ENCODE measurements at places on chromosomes 5 and 9.
A peak's percentile ranks its signal among the peaks of the same experiment; 100 is the strongest.

GRCh38 chr5:76312783-76313182 is 90.3 kb upstream of the IQGAP2 start:
- DNase-seq: no peak

GRCh38 chr9:372128-372527 is 157.5 kb downstream of the DOCK8 start:
- no peak for DNase-seq

DNA sequence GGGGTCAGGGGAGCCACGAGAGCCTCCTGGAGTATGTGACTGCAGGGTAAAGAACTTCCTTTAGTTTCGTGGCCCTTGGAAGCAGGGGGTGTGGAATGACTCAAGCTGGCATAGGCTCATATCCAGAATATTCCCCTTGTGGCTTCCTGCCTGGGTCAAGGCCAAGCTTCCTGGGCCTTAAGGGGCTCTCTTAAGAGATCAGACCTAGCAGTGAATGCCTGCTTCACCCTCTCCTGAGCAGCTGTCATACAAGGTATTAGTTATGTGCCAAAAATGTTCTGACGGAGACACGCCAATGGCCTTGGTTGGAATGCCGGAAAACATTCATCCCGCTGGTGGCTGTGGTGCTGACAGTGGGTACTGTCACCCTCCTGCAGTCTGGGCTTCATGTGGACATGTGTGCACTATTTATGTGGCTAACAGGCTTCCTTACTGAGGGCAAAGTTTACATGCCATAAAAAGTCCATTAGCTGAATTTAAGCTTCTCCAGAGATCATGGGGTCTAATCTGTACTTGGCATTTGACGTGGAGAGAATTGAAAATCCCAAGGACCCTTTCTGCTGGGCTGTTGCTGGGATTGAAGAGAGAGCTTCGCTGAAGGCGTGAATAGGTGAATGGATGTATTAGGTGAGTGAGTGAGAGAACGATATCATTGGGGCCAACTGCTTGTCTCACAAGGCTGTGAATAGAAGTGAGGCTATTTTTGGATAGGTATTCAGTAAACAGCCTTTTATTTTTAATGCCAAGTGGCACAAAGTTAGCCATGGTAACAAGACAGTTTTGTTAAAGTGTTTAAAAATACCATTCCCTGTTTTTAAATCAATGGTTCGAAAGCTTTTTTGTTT is 156.8 kb downstream of the MACROH2A1 start:
- DNase-seq: no peak

DNA sequence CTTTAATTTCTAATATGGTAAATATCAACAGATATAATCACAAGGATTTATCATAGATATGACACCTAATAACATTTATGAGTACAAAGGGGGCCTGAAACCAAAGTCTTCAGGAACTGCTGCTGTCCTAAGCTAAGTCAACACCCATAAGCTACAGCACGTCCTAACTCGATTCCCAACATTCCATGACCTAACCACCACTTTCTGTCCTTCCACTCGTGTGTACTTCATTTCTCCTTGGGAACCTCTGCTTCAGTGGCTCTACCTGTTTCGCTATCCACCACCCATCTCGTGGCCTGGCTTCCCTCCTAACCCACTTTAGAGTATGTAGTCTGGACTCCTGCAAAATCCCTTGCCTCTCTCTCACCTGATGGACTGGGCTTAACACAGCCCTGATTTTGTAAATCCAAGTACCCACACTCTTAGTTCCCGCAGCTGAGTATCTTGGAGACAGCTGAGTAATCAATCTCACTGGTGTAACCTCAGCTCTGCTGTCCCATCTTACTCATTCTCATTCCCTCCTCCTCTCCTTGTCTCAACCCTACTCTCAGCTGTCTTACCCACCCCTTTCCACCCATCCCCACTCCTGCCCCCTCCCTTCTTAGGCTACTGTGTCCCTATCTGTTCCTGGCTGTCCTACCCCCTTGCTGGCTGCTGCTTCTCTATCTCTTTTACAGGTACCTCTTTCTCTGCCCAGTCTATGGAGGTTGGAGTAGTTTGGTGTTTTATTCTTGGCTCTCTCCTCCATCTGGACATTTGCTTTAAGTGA is 101.8 kb downstream of the MAST4 start:
- no peak for DNase-seq

DNA sequence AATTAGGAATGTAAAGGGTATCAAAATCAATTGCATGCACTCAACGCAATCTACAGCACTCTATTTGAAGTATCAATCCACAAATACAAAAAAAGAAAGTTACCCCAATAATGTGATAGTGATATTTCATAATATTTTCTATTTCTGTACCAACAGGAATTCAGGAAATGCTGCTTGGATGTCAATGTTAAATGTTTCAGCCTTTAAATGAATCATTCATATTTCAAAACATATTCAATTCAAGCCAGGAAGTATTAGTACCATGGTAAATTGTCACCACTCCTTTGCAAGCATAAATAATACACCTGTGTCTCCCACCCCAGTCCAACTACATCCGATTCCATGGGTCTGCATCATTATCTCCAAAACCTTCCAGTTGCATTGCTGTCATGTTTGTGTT is 1185.5 kb upstream of the CDH18 start:
- no peak for DNase-seq

DNA sequence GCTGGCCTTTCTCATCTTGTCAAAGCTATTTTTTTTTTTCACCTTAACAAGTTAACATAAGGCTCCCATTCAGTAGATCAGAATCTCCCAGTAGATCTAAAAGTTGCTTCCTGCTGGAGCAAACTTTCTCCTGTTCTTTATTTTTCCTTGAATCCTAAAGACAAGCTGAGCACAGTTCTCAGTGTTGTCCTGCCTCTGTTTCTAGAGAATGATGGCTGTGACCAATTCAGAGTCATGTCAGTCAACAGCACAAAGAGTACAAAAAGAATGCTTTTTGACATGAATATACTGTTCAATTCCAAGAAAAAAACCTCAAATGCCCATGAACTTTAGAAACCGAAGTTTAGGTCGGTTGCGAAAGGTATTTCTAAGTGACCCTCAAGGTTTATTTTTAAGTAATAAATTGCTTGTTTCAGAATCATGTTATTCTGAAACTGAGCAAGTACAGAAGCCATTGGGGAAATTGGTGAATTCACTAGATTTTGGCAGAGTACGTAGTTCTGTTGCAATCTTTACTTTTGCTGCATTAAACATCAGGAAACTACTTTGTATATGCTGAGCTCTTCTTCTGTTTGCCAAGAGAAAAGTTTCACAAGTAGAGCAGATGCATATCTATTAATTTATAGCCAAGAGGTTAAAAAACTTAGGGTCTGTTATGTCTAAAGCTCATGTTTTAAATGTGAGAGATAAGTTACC is 161.7 kb upstream of the RPS23 start:
- no peak for DNase-seq

DNA sequence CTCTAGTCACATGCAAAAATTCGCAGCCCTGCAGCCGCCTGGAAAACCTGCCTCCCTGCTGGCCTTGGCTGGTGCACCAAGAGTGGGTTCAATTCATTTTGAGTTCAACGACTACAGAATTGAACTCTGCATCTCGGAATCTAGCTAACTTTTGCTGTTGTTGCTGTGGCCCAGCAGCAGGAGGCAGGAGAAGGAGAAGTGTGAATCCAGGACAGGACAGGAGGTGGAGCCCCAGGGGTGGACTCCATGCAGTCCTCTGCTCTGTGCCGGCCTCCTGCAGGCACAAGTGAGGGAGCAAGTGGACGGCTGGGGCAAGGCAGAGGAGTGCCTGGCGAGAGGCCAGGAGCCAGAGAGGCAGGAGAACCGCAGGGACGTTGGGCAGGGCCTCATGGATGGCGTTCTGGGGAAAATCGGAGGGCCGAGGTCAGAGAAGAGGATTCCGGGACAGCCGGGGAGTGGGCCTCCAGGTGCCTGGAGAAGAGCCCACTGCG is 214.2 kb downstream of the FANCC start:
- DNase-seq: no peak

DNA sequence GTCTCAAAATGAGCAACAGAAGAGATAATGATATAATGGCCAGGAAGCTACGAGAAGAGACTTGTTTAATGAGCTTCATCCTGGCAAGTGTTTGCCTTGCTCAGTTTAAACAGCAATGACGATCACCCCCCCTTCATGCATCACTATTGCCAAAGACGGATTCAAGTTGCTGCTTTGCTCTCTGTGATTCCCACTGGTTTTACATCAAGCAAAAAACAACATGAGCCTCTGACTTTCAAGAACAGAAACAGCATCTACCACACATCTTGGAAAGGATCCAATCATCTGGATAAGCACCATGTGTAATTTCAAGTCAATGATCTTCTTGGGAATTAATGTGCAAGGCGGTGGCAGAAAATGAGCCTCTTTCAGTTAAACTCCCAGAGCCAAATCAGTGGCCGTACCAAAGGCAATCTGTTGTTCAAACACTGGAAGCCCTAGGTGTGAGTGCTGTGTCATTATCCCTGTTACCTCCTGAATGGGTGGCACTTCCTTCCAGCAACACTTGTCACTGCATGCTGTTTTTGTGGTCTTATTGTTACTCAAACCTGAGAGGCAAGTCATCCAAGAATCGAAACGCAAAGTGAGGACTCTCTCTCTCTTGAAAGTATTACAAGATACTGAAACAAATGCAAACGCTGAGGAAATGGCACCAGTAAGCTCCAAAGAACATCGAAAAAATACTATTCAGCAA is 72.8 kb downstream of the MED27 start:
- no peak for DNase-seq

- no peak for DNase-seq
Observed at GRCh38 chr5:107661650-107662044, 9.1 kb downstream of the EFNA5 start.

DNA sequence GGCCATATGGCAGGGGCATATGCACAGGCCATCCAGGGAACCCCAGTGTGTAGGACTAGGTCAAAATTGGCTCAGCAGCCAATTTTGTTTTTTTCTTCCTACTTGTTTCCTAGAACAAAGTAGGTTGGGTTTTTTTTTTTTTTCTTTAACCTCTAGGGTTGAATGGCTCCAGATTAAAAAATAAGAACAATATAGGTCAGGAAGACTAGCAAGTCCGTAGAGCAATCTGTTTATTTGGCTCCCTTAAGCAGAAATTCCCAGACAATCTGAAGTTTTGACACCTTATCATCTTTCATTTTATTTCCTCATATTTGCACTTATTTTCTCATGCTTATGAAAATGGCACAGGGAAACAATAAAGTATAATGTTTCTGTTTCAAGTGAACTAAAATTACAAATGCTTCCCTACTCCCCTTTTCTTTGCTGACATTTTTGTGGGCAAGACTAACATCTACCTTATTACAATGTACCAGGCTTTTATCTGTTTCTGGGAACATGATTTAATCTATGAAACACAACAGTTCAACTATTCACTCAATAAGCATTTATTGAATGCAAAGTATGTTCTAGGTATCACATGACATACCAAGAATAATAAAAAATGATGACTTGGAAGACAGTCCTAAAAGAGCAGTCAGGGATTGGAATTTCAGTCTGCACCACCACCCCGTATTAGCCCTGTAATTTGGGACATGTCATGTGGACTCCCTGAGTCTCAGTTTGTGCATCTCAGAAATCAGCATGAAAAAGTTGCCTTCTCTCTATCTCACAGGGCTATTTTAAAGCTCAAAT is 30.5 kb downstream of the TLR4 start:
- DNase-seq: no peak

- DNase-seq: no peak
Observed at GRCh38 chr9:61673664-61674381, 484.0 kb downstream of the SPATA31A7 start.

GRCh38 chr5:38371596-38371995 is 113.2 kb downstream of the EGFLAM start:
- DNase-seq: no peak

GRCh38 chr9:102428305-102428704 is 566.8 kb upstream of the CYLC2 start:
- DNase-seq: no peak

- DNase-seq: no peak
Observed at GRCh38 chr5:112647428-112647827, 90.3 kb upstream of the APC start.

DNA sequence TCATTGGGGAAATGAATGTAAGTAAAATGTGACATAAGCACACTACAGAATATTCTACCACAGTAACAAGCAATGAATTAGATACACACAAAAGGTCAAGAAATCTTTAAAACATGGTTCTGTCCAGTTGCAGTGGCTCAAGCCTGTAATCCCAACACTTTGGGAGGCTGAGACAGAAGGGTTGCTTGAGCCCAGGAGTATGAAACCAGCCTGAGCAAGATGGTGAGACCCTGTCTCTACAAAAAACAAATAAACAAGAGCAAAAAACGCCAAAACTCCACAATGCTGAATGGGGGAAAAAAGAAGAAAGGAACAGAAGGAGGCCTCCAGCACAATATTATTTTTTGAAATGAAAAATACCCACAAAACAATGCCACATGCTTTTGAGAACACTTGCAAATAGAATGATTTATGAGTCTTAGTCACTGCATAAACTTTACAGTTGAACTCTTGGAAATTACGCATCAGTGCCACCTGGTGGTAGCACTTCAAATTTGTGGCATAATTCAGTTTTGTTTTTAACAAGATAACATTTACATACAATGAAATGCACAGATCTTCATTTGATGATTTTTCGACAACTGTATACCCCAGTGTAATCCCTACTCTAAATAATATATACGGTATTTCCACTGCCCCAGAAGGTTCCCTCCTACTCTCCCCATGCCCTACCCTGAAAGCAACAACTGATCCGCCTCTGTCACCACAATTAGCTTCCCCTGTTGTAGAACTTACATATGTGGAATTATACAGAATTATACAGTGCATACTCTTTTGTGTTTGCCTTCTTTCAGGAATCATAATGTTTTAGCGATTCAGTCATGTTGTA is 14.4 kb upstream of the SPINK4 start:
- DNase-seq: peak; percentile 73

- DNase-seq: no peak
Observed at GRCh38 chr5:124212934-124213333, 533.5 kb downstream of the ZNF608 start.

DNA sequence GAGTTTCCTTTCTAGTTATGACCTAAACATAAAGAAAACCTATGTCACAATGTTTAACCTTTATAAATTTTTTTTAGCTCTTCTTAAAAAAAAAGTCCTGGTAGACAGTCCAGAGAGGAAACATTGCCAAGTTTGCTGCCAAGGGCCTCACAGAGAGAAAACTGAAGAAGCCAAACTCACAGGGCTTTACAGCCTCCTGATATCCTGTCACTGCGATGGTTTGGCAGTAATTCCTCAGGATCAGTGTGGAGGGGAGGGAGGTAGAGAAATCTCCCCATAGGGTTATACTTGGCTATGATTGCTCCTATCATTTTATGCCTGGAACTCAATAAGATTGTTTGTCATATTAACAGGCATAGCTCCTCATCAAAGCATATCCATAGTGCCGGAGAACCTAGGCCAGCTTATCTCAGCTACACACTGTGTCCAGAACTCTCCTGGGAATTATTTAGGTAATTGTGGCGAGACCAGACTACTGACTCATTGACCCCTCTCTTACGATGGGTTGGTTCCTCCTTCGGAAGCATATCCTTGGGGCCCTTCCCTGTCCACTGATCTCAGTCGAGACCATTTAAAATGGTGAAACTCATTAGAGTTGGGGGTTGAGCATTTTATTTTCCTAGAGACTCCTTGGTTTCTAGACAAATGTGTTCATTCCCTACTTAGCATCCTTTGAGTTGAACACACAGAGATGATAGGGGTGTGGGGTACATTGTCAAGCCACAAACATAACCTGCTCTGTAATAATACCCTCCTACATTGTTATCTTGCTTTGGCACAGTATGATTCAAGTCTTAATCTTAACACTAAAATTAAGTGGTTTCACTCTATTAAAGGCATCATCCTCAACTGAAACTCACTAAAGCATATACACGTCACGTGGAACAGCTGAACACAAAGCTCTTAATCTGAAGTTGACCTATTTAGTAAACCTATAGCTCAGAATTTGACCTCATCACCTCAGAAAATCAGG is 53.4 kb upstream of the TMC1 start:
- no peak for DNase-seq

- DNase-seq: no peak
Observed at GRCh38 chr5:160082614-160083500, 36.4 kb downstream of the PWWP2A start.
